ENCODE measurements at places on chromosomes 16 and 17.

GRCh38 chr17:4944163-4944553 is 4.1 kb downstream of the RNF167 start:
- no peak for DNase-seq

DNA sequence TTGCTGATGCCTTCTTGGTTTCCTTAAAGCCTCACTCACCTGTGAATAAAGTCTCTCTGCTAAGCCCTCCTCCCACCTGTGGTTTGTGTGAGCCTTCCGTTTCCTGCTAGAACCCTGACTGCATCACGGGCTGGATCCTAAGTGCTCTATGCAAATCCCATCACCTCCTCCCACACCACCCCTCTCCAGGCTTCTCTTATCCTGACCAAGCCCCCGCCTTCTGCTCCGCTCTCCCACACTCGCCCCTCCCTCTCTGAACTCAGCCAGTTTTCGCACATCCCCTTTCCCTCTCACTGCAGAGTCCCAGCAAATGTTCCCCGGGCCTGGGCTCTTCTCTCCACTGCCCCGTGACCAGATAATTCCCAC is 51.8 kb downstream of the PIMREG start:
- no peak for DNase-seq

DNA sequence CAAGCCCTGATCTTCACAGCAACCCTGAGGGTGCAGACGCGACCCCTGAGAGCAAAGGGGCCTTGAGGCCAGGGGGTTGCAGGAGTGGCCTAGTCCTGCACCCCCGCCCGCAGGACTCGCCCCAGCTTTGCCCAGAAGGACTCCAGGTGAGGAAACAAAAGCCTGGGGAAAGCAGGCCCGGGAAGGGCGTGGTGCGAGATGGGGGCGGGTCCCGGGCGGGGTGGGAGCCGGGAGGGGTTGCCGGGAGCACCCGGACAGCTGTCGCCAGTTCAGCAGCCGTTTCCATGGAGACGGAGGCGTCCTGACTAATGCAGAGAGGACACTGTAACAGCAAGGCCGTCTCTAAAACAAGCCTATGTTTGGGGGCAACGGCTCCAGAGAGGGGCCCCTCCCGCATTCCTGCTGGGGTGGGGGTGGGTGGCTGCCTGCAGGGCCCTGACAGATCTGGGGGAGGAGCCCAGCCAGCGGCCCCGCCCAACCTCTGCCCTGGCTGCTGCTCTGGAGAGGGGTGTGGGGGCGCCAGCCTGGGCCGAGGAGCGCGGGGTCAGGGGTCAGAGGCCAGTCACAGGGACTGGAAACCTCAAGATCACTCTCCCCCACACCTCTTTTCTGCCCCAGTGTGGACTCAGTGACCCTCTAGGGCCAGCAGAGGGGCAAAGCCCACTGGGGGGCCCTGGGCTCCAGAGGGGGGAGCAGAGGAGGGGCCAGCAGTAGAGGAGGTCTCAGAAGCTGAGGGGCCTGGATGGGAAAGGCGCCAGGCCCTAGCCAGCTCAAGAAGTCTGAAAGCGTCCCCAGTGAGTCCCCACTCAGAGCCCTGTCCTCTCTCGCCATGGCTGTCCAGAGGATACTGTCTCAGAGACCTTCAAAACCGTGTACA is 3.1 kb upstream of the TPPP3 start:
- no peak for DNase-seq

GRCh38 chr17:35046740-35047283 is 16.7 kb downstream of the RFFL start:
- peak; percentile 51 for DNase-seq

DNA sequence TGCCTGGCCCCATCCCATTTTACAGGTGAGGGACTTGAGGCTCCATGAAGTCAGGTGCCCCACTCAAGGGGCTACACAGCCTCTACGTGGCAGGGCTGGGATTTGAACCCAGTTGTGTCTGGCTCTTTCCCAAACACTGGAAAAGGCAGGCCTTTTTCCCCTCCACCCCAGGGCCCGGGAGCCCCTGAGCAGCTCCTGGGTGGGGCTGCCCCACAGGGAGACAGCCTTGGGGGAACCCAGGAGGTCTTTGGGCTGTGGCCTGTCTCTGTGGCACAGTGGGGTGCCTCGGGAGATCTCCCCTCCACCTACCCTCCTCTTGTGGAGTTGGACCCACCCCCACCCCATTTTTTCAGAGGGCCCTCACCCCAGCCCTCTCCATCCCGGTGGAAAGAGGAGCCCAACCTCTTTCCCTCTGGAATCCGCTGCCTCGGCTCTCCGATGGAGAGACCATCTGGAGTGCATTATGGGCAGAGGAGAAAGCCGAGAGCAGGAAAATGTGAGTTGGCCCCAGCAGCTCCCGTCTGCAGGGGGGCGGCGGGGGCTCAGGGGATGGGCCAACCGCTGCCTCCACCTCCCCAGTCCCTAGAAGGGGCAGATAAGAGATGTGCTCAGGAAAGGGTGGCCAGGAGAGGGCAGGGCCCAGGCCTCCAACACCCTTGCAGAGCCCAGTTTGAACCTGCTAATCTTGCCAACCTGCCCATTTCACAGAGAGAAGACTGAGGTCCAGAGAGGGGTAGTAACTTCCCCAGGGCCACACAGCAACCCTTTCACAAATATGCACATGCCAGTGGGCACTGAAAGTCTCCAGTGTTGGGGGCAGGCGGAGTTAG is 15.4 kb upstream of the TMEM92 start:
- no peak for DNase-seq

DNA sequence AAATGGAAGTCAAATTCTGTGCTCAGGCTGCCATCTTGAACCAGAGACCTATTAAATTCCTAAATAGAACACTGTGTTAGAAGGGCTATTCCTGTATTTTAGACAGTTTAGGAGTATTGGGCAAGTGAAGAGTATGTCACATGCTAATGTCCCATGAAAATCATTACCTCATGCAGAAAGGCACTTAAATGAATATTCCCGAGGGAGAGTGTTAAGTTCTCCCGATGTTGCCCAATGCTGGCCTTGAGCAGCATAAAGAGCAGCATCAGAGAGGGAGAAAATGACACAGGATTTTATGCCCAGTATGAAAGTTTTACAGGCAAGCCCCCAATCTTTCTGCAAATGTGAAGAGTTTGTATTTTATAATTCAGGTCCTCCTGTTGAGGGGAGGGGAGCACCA is 28.2 kb upstream of the SHISA6 start:
- no peak for DNase-seq

GRCh38 chr17:72467841-72468653 is 347.2 kb downstream of the SOX9 start:
- DNase-seq = no peak

DNA sequence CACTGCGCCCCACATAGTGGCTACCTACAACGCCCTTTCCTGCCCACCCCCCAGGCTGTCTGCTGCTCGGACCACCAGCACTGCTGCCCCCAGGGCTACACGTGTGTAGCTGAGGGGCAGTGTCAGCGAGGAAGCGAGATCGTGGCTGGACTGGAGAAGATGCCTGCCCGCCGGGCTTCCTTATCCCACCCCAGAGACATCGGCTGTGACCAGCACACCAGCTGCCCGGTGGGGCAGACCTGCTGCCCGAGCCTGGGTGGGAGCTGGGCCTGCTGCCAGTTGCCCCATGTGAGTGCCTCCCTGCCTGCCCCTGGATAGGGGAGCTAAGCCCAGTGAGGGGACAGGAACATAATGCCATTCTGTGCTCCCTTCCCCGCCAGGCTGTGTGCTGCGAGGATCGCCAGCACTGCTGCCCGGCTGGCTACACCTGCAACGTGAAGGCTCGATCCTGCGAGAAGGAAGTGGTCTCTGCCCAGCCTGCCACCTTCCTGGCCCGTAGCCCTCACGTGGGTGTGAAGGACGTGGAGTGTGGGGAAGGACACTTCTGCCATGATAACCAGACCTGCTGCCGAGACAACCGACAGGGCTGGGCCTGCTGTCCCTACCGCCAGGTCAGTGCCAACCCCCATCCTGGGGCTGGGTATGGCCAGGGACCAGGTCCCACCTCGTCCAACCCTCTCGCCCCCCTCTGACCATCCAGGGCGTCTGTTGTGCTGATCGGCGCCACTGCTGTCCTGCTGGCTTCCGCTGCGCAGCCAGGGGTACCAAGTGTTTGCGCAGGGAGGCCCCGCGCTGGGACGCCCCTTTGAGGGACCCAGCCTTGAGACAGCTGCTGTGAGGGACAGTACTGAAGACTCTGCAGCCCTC is 7.1 kb downstream of the GRN start:
- no peak for DNase-seq

GRCh38 chr16:56849690-56850680 is 15.0 kb upstream of the SLC12A3 start:
- no peak for DNase-seq
